M059J (cell line): ENCODE measurements at places on chromosomes 3 and 15. TPM values are rescaled to one million over a fixed set of nuclear protein-coding genes. Genes with fewer than 3 reads are reported as not detected.

DNA sequence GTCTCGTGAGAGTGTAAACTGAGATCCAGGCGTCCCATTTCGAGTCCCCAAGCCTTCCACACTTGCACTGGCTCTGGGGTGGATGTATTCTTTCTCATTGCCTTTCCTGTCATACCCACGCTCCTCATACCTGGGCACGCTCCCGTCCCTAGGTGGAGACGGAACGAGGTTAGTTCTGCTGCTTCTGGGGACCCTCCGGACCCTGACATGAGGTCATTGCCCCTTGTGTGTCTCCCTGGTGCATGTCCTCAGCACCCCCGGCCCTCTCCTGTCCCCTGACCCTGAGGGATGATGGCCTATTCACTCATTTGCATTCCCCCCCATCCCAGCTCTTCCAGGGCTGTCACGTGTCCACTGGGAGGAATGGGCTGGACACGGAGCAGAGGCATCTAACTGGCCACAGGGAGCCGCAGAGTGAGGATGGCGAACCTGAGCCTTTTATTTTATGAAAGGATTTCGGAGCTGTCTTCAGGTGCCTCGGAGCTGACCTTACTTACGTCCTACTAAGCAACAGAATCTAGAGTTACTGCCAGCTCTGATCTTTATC lies 8.2 kb downstream of the NIPA1 start:
- DNase-seq, result no peak

DNA sequence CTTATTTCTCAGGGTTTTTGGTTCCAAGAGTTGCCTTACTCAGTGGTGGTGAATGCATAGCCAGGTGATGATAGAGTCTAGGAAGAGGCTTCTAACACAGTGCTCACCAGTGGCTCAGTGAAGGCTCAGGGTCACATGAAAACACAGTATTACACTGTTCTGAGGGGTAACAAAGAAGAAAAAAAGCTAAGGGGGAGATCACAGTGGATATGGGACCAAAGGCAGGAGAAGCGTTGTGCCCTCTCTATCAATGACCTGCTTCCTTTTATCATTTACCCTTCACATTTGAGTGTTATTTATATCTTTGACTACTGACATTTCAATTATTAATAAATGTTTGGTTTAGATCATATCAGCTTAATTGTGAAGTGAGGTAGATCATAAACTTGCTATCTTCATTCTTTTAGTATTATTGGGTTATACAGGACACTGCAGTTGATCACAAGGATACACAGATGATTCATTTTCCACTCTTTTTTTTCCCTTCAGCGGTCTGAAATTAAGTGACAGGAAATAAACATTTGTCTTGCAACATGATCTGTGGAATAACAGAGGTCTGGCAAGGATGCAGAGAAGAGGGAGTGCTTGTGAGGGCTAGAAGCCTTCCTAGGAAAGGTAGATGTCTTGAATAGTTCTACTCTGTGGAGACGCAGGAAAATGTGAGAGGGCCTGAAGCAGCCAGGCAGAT lies 171.7 kb downstream of the C3orf38 start:
- DNase-seq, result no peak

- no peak for DNase-seq
Observed at GRCh38 chr15:23477920-23478319, 30.9 kb upstream of the GOLGA6L2 start.

- peak; percentile 92 for DNase-seq
Observed at GRCh38 chr3:79167651-79168416, 600.0 kb downstream of the ROBO1 start.

DNA sequence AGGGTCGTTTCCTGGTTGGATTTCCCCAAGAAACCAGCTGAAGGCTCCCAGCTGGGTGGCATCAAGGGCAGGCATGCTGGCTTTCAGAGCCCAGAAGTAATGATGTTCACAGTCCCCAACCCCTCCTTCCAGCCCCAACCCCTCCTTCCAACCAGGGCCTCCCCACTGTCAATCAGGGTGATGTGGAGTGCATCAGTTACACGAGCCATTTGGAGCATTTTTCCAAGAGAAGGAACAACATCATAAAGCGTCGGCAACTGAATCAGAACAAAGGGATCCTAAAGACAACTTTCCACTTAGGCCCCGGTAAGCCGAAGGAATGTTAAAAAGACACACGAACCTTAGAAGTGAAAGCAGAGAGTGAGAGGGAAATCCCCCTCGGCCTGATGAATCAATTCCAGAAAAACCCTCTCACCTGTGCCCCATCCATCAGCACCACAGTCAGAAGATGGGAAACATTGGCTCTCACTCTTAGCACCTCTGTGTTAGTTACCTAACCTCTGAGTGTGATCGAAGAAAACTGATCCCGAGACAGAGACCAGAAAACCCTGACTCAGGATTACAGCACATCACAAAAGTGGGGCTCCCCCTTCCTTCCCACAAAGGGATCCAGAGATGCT lies 101.2 kb upstream of the WNT5A start:
- no peak for DNase-seq

- no peak for DNase-seq
Observed at GRCh38 chr3:56769116-56769707, 32.5 kb downstream of the ARHGEF3 start.

RPL35A gene
- total RNA-seq, result 851 and 1,020 TPM in 2 replicates

- DNase-seq, result no peak
Observed at GRCh38 chr3:148945116-148945515, 46.2 kb upstream of the GYG1 start.

- DNase-seq, result no peak
Observed at GRCh38 chr3:31378231-31378630, 154.5 kb upstream of the STT3B start.

DNA sequence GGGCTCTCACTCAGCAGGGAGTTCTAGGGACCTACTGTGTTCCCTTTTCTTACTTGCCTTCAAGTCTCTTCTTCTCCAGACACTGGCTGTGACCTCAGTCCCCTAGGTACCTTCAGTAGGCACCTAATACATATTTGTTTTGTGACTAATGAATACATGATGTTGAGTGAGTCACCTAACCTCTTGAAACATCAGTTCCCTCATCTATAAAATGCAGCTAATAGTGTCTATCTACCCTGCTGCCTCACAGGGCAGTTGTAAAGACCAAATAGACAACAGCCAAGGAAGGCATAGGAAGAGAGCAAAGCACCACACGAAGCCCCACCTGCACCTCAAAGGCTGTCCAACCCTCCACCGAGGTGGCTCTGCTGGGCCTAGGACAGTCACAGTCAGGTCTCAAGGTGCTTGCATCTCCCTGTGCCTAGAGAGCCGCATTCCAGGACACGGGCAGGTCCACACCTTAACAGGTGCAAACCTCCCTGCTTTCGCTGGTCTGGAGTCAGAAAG lies 29.1 kb downstream of the DAPK2 start:
- DNase-seq, result peak; percentile 83

GRCh38 chr3:41212088-41212487 lies 12.8 kb downstream of the CTNNB1 start:
- DNase-seq, result no peak

DNA sequence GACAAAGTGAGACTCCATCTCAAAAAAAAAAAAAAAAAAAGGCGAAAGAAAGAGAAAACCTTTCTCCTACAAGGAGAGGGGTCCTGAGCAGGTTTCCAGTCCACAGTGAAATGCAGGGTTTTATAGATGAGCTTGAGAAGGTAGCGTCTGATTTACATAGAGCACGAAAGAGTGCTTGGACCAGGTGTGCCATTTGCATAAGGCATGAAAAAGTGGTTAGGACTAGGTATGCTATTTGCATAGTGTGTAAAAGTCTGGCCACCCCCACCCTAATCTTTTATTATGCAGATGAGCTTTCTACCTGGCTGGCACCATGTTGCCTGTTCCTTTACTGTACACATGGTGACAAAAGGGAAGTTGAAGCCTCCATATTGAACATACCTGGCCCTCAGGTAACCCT lies 13.6 kb upstream of the RNU6-1 start:
- no peak for DNase-seq

- peak; percentile 3 for DNase-seq
Observed at GRCh38 chr3:40185029-40185695, 124.3 kb upstream of the EIF1B start.

- DNase-seq, result no peak
Observed at GRCh38 chr3:125442506-125442905, 67.4 kb upstream of the ZNF148 start.

GRCh38 chr3:167811031-167811430 lies 75.5 kb downstream of the SERPINI1 start:
- no peak for DNase-seq

NTRK3 gene
- 0.86 and 1.4 TPM in 2 replicates for total RNA-seq

- DNase-seq, result no peak
Observed at GRCh38 chr3:123693584-123694190, 108.8 kb upstream of the HACD2 start.

DNA sequence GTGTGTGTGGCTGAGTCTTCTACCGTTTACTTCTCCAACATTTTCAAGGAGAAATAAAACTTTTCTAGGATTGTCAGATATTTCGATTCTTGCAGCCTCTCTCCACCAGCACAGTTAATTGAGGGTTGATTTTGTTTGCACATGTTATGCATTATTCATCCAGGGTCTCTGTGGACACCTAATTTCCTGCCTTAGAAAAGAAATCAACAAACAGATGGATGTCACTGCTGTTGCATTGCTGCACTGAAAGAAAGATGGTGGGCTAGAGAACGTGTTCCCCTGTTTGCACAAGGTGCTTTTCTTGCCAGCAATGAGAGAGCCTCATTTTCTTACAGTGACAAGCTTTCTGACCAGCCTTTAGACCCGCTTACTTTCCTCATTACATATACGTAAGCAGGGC lies 150.0 kb downstream of the CLSTN2 start:
- no peak for DNase-seq

GRCh38 chr15:66095871-66096687 lies 157.5 kb downstream of the MEGF11 start:
- DNase-seq, result no peak

WDR76 gene
- total RNA-seq, result 38.7 and 75.3 TPM in 2 replicates

DNA sequence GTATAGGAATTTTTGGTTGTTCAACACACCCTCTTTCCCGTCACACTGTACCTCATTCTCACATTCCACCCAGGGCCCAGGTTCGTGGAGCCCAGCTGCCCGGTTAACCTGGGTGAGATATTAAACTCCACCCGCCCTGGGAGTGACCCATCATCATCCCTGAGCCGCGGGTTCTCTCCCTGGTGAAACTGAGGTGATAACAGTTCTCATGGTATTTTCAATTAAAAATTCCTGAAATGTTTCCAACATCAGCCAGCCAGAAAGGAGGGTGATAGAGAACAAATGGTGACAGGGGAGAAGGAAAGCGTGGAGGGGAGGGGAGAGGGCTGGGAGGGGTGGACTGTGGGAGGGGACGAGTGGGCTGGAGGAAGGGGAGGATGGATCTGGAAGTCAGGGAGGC lies 148.8 kb downstream of the ALDH1A2 start:
- DNase-seq, result no peak

OR5K2 gene
- total RNA-seq, result not detected in 2 replicates

SLC9C1 gene
- total RNA-seq, result not detected in 2 replicates

DNA sequence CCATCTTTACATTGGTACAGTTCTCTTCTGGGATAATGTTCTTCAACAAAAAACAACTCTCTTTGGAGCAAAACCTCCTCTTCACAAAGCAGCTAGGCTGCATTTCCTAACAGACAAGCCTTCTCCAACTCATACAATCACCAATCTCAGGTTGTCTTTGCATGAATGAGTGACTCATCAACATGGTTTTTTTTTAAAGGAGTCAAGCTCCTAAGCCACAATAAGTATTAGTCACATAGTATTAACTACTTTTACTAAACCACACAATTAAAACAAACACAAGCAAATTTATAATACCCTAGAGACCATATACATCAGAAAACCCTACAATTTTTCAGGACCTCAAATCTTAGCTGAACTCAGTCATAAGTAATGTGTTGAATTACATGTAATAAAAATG lies 137.4 kb downstream of the TBC1D5 start:
- DNase-seq, result peak; percentile 90

GRCh38 chr3:114831861-114832260 lies 315.2 kb downstream of the ZBTB20 start:
- DNase-seq, result no peak

CEP97 gene
- total RNA-seq, result 19.2 and 28.7 TPM in 2 replicates

DET1 gene
- 2.4 and 6.7 TPM in 2 replicates for total RNA-seq

- no peak for DNase-seq
Observed at GRCh38 chr3:12489832-12490231, 5.6 kb downstream of the TSEN2 start.

- DNase-seq, result no peak
Observed at GRCh38 chr3:165133188-165133899, 55.0 kb upstream of the SI start.

CSPG5 gene
- total RNA-seq, result 1.1 and 1.3 TPM in 2 replicates

GRCh38 chr15:37877851-37878741 lies 56.3 kb upstream of the TMCO5A start:
- peak; percentile 66 for DNase-seq

DNA sequence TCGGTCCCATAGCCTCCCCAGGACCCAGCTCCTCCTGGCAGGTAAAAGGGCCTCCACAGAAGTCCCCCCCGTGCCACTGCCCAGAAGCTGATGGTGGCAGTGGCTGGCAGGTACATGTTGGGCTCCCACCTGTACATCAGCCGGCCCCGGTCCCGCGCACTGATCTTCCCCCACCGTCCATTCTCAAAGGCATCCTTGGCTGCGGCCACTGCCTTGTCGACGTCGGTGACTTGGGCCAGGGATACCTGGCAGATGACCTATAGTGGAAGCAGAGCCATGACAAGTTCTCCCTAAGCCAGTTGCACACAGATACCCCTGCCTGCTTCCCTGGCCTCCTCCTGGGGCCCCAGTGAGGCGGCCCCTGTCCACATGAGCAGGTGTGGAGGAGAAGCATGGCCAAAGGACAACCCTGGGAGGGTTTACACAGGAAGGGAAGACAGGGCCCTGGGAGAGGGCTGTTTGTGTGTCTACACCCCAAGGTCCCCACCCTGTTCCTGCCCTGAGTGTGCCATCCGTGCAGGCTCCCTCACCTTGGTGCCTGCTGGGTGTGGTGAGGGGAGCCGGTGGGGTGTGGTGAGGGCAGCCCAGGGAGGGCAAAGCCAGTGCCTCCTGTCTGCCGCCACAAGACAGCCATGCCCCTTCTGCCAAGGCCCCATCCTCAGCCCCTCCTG lies 44.8 kb downstream of the ALDH1L1 start:
- no peak for DNase-seq

- DNase-seq, result no peak
Observed at GRCh38 chr3:38650248-38650951, 913 bp upstream of the SCN5A start.
